ENCODE measurements at places on chromosomes 5 and 9.

GRCh38 chr5:13660072-13660471 is 284.4 kb downstream of the DNAH5 start:
- no peaks in the 10 kb centered on the region for H3K36me3 ChIP-seq
- DNase-seq, result no peak
- H3K27ac ChIP-seq, result no peak overlapping the region
- no peaks in the 10 kb centered on the region for H3K27me3 ChIP-seq
- no peak overlapping the region for H3K4me3 ChIP-seq
- no peaks in the 10 kb centered on the region for H3K4me1 ChIP-seq

GRCh38 chr5:168423971-168424370 is 62.3 kb upstream of the RARS1 start:
- H3K27me3 ChIP-seq, result no peaks in the 10 kb centered on the region
- no peaks in the 10 kb centered on the region for H3K36me3 ChIP-seq
- no peaks in the 10 kb centered on the region for H3K4me1 ChIP-seq
- H3K4me3 ChIP-seq, result no peak overlapping the region

GRCh38 chr5:4570047-4570995 is 569.8 kb upstream of the ADAMTS16 start:
- no peaks in the 10 kb centered on the region for H3K27me3 ChIP-seq
- no peak for DNase-seq
- H3K4me3 ChIP-seq, result no peak overlapping the region
- H3K27ac ChIP-seq, result no peak overlapping the region
- no peaks in the 10 kb centered on the region for H3K4me1 ChIP-seq
- no peaks in the 10 kb centered on the region for H3K36me3 ChIP-seq

- H3K27me3 ChIP-seq, result no peaks in the 10 kb centered on the region
- peaks cover 4% of the 10 kb centered on the region for H3K4me1 ChIP-seq
- DNase-seq, result no peak
- no peak overlapping the region for H3K27ac ChIP-seq
Observed at GRCh38 chr5:132768485-132768868, 8.6 kb downstream of the SEPTIN8 start.

DNA sequence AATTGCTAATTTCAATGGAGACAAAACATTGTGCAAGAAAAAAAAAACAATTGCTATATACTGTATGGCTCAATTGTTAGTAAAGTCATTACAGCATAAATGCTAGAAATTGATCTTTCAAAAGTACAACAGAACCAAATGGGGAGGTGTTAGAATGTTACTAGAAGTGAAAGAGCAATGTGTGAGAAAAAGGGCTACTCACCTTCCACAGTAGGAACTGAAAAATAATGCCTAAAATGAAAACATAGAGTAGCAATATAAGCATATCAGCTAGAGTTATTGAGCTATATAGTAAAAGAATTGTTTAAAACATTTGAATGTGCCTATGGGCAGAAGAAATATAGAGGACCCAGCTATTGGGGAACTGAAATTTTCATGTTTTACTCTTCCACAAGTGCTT is 10.9 kb upstream of the RXFP3 start:
- H3K4me1 ChIP-seq, result no peaks in the 10 kb centered on the region
- H3K36me3 ChIP-seq, result no peaks in the 10 kb centered on the region
- DNase-seq, result no peak
- H3K27me3 ChIP-seq, result no peaks in the 10 kb centered on the region

DNA sequence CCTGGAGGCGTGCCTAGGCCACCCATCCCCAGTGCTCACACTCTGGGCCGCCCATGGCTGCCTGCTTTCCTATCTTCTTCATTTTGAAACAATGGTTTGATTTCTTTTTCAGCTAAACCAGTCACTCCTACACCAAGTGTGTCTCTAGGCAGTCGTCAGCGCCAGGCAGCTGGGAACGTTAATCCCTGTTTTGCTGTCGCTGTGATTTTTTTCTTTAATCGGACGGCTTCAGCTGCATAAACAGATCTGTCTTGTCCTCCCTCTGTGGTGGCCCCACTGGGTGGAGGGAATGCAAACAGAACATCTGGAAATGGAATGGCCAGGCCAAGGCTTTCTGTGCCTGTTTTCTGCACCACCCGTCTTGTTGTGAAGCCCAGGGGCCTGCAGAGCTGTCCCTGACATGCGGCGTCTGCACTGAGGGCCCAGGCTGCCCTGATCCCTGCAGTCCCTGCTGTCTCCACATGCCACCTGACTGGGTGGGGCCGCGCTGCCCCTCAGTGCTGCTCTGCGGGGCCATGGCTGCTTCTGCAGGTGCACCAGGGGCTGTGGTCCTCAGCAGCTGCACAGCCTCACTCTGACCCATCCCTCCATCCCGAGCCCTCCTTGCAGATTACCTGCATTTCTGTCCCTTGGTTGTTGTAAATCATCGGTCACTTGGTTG is 51.5 kb downstream of the WNK2 start:
- no peak overlapping the region for H3K4me3 ChIP-seq
- H3K27ac ChIP-seq, result peak overlapping the region; percentile 21
- H3K27me3 ChIP-seq, result no peaks in the 10 kb centered on the region
- DNase-seq, result no peak
- peaks cover 17% of the 10 kb centered on the region for H3K4me1 ChIP-seq

DNA sequence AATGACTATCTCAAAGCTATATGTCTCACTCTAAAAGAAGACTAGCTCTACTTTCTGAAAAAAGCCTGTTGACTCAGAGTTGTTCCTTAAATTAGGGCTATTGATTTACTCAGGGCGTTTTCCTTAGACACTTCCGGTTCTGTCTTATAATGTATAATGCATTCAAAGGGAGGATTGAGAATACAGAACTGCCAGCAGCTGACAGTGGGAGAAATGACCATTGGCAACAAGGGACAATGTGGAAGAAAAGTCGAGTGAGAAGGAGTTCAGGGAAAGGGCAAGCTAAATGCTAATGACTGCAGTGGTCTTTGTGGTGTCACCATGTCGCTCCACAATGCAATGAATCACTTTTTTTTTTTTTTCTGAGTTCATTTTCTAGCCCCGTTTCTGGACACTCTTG is 65.7 kb upstream of the ANKH start:
- H3K4me1 ChIP-seq, result peaks cover 3% of the 10 kb centered on the region
- H3K27me3 ChIP-seq, result no peaks in the 10 kb centered on the region
- H3K36me3 ChIP-seq, result no peaks in the 10 kb centered on the region
- no peak overlapping the region for H3K4me3 ChIP-seq
- peak overlapping the region; percentile 54 for H3K27ac ChIP-seq

DNA sequence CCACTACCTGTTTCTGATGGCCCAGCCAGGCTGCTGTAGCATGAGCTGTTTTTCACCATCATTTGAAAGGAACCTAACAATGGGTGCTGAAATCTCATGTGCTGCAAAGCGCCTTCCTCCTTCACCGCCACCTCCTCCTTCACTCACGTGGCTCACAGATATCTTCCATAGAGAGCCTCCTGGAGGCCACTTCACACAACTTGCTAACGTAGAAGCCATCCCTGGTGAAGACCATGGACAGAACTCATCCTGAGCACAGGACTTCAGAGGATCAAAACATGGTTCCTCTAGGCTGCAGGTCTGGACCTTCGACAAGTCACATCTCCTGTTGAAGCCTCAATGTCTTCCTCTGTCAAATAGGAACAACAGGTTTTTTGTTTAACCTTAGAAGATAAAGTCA is 155.5 kb upstream of the RAD23B start:
- H3K4me3 ChIP-seq, result no peak overlapping the region
- no peaks in the 10 kb centered on the region for H3K27me3 ChIP-seq
- DNase-seq, result no peak
- H3K27ac ChIP-seq, result no peak overlapping the region
- H3K36me3 ChIP-seq, result no peaks in the 10 kb centered on the region

- H3K4me1 ChIP-seq, result no peaks in the 10 kb centered on the region
- DNase-seq, result no peak
- H3K4me3 ChIP-seq, result no peak overlapping the region
- no peak overlapping the region for H3K27ac ChIP-seq
Observed at GRCh38 chr9:72440378-72440777, 75.4 kb upstream of the ZFAND5 start.

DNA sequence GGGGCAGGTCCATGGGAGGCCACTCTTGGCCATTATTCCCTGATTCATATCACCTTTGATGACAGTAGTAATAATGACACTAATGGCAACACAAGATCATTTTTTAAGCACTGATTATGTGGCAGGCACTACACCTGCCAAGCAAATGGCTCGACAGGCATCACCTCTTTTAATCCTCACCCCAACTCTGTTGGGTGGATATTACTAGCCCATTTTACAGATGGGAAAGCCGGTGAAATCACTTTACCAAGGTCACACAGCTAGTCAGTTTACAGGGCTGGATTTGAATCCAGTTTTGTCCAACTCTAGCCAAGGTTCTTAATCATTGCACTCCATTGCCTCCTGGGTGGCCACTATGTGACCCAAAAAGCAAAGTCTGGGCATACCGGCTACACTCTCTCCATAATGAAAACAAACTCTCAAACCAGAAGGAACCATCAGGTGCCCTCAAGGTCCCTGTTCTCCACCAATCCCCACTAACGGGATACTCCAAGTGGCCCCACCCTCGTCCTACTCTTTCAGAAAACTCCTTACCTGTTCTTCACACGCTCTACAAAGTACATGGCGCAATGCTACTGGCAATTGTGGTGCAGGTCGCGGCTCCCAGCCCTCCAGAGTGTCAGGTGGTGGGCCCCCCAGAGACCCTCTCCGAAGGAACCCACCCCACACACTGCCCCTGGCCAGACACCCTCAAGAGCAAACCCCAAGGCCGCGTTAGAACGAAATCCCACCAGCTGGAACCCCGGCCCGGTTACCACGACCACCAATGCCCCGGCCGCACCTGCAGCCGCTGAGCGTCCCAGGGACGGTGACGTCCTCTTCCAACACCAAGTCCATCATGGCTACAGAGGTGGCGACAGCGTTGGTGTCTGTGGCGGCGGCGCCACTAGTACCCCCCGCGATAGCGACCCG is 572 bp downstream of the CDK5RAP2 start:
- no peaks in the 10 kb centered on the region for H3K27me3 ChIP-seq
- peaks cover 14% of the 10 kb centered on the region for H3K4me1 ChIP-seq
- H3K27ac ChIP-seq, result peak overlapping the region; percentile 77
- no peak for DNase-seq
- no peaks in the 10 kb centered on the region for H3K36me3 ChIP-seq

DNA sequence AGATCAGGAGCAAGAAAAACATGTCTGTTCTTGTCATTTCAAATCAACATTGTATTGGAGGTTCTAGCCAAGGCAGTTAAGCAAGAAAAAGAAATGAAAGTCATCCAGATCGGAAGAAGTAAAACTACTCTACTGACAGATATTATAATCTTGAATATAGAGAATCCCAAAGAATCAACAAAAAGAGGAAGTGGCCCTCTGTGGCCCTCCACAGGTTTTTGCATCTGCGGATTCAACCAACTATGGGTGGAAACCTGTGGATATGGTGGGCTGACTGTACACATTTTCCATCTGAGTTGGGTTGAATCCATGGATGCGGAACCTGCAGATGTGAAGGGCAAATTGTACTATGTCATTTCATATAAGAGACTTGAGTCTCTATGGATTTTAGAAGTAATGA is 35.1 kb downstream of the GAS1 start:
- no peaks in the 10 kb centered on the region for H3K4me1 ChIP-seq
- H3K27me3 ChIP-seq, result no peaks in the 10 kb centered on the region
- no peak for DNase-seq
- H3K27ac ChIP-seq, result no peak overlapping the region

GRCh38 chr9:110655754-110656641 is 12.6 kb upstream of the MUSK start:
- no peak overlapping the region for H3K4me3 ChIP-seq
- H3K36me3 ChIP-seq, result no peaks in the 10 kb centered on the region

- peak overlapping the region; percentile 42 for H3K27ac ChIP-seq
- no peak overlapping the region for H3K4me3 ChIP-seq
- no peaks in the 10 kb centered on the region for H3K36me3 ChIP-seq
- H3K27me3 ChIP-seq, result no peaks in the 10 kb centered on the region
Observed at GRCh38 chr9:72477930-72478518, 43.4 kb upstream of the TMC1 start.

DNA sequence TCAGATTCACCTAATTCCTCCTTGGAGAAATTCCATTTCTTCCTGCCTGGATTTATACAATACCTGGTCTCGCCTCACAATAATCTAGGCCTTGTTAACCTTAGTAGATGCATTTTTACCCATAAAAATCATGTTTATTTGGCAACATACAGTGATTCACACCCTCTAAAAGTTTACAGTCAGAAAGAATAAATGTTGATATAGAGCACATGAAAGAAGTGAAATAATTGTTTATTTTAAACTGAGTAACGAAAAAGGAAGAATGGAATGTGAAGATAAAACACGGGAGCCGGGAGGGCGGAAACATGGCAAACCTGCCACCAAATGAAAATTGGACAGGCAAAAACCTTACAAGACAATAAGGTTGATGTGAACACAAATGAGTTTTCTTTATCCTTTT is 28.9 kb upstream of the KCNN2 start:
- no peak for DNase-seq
- H3K36me3 ChIP-seq, result no peaks in the 10 kb centered on the region
- H3K27ac ChIP-seq, result no peak overlapping the region
- no peak overlapping the region for H3K4me3 ChIP-seq
- no peaks in the 10 kb centered on the region for H3K27me3 ChIP-seq

DNA sequence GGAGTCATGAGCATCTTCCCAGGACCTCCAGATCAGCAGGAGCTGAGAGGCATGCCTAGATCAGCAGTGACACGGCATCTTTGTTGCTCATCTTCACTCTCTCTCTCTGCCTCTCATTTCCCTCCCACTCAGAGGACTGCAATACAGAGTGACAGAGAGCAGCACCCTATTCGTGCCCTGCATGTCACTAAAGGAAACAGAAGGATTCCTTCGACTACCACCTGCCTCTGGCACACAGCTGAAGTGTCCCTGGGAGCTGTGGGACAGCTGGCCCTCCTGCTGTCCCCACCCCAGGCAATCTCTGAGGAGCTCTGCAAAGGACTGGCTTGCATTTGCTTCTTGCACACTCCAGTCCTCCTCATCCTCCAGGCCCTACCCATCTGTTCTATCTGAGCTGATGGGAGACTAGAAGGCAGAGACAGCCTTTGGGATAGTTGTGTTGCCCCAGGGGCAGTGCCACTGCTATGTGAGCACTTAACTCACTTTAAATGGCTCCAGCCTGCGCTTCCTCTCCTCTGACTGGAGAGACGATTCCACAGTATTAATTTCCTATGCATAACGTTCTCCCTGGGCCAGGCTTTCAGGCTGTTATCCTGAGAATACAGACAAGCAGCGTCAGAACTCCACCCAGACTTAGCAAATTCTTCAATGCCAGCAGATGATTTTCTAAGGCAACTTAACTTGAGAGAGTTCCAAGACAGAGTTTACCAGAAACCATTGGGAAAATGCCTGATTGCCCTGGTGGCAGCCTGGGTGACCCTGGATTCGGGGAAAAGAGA is 167.6 kb upstream of the MAP1B start:
- no peaks in the 10 kb centered on the region for H3K36me3 ChIP-seq
- no peaks in the 10 kb centered on the region for H3K27me3 ChIP-seq
- no peak for DNase-seq

GRCh38 chr5:10250806-10251276 is 761 bp downstream of the CCT5 start:
- peak overlapping the region; percentile 96 for H3K27ac ChIP-seq
- peaks cover 31% of the 10 kb centered on the region for H3K4me1 ChIP-seq
- no peaks in the 10 kb centered on the region for H3K27me3 ChIP-seq
- H3K36me3 ChIP-seq, result no peaks in the 10 kb centered on the region

GRCh38 chr9:2317591-2317990 is 302.4 kb downstream of the SMARCA2 start:
- no peaks in the 10 kb centered on the region for H3K36me3 ChIP-seq
- H3K27me3 ChIP-seq, result no peaks in the 10 kb centered on the region
- H3K4me3 ChIP-seq, result no peak overlapping the region
- no peak for DNase-seq
- no peak overlapping the region for H3K27ac ChIP-seq
